Tibial artery (tissue), 4 donors: ENCODE measurements at places on chromosomes 13 and 19.
A peak's percentile ranks its signal among the peaks of the same experiment; 100 is the strongest.

DNA sequence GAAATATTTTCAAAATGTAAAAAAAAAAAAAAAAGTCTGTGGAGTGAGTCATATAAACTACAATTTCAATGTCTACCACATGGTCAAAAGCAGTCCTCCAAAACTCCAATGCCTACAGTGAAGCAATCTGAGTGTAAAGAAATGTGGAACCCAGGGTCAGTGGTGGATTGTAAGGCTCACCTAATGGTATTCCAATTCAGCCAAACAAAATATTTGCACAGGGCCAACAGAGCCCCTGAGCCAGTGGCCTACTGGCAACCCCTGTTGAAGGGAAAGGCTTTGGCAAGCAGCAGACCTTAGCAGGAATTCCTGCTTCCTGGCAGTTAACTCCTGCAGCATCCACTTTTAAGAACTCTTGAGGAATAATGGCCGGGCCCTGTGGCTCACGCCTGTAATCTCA is 3.4 kb downstream of the DNMT1 start:
- peak; percentile 72 for DNase-seq

DNA sequence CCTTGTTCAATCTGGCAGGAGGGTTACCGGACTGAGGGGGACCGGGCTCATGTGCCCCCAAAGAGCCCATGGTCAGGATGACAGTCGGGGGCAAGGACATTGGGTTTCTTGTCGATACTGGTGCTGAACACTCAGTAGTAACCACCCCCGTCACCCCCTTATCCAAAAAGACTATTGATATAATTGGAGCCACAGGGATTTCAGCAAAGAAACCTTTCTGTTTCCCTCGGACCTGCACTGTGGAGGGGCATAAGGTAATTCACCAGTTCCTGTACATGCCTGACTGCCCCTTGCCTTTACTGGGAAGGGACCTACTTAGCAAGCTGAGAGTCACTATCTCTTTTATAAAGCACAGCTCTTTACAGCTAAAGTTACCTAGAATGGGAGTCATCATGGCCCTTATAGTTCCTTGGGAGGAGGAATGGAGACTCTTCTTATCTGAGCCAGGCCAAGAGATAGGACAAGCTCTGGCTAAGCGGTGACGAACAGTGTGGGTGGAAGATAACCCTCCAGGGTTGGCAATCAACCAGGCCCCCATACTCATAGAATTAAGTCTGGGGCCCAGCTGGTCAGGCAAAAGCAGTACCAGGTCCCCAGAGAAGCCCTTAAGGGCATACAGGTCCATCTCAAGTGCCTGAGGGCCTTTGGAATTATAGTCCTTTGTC is 603.7 kb downstream of the UQCRFS1 start:
- no peak for DNase-seq

- no peak for DNase-seq
Observed at GRCh38 chr13:83907196-83907989, 25.1 kb upstream of the SLITRK1 start.

- no peak for DNase-seq
Observed at GRCh38 chr13:97139691-97140090, 82.4 kb upstream of the MBNL2 start.

DNA sequence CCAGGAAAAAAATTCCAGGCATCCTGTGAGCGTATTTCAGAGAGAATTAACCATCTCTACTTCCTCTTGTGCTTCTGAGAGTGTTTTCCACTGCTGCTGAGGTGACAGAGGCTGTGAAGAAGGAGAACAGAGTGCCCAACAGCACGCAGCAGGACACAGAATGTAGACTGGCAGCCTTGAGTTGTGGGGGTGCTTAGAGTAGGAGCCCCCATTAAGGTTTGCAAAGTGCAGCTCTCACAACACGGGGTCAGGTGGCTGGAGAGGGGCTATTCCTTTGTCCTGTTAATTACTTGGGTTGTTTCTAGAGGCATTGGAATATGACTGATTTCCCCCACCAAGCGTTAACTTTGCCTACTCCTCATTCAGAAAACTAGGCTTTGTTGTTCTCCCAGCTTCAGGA is 370.6 kb downstream of the TSHZ3 start:
- DNase-seq = no peak

DNA sequence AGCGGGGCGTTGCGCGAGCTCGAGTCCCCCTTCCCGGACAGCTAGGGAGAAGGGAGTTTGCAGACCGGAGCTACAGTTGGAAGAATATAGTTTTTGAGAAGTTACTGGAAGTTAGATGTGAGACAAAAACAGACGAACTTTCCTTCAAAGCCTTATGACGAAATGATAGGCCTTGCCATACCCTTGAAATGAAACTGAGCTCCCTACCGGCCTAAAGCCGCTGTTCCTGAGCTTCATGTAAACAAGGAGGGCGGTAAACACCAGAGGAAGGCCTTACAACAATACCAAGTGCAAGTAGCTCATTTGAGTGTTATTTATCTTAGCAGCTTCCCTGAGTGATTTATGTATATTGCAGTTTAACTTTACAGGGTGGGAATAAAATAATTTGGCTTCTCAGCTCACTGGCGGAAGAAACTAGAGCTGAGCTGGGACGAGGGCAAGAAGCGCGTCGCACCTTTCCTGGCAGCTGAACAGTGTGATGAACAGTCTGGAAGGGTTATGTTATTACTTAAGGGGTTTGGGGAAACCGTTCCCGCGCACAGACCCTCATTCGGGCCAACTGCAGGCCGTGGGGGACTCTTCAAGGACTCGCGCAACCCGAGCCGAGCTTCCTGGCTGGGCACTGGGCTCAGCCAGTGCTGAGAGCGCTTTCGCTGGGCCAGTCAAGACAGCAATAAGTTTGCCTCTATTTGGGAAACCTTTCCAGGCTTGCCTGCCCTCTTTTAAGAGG is 111.2 kb downstream of the KCNRG start:
- no peak for DNase-seq

GRCh38 chr19:9040131-9040530 is 29.9 kb upstream of the MUC16 start:
- no peak for DNase-seq

GRCh38 chr13:59885076-59885475 is 278.7 kb downstream of the DIAPH3 start:
- DNase-seq = no peak

DNA sequence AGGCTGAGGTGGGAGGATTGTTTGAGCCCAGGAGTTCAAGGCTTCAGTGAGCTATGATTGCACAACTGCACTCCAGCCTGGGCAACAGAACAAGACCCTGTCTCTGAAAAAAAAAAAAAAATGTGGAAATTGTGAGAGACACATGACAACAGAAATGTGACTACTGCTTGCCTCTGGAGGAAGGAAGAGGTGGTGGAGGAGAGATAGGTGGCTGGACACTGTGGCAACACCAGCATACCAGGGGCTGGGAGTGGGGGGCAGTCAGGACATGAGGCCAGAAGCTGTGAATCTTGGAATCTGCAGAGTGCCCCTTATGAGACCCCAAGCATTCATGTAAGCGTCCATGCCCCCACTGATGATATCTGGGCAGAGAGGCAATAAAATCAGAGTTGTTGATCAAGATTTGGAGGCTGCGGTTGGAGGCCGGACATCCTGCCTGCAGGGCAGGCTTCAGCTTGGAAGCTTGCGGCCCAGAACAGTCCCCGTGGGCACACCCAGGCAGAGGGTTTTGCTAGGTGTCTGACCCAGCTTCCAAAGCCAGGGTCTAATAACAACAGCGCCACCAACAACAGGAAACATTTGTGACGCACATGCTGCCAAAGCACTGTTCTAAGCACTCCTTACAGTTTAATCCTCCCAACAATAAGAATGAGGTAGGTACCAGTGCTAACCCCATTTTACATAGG is 16.9 kb downstream of the FAM187B start:
- peak; percentile 41 for DNase-seq

- no peak for DNase-seq
Observed at GRCh38 chr13:107835339-107836018, 379.9 kb downstream of the LIG4 start.

GRCh38 chr13:75146436-75146835 is 335.5 kb downstream of the TBC1D4 start:
- no peak for DNase-seq

- no peak for DNase-seq
Observed at GRCh38 chr19:52398081-52398441, 412 bp downstream of the ZNF528 start.

DNA sequence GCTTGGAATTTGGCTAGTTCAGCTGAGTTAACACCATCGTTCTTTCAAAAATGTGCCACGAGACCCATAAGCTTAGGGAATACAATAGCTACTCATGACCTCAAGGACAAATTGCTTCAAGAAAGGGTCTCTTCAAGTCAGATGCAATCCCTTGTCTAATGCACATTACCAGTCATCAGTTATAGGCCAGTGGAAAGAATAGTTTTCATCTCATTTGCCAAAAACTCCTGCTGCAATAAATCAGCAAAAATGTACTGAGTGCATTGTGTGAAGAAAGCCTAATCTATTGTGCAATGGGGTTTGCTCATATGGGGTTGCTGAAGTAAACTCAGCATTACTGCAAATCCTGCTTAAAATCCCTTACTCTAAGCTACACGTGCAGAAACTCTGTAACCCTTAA is 208.3 kb upstream of the NBEA start:
- DNase-seq = no peak

GRCh38 chr13:110423689-110424302 is 116.7 kb downstream of the COL4A2 start:
- DNase-seq = no peak

DNA sequence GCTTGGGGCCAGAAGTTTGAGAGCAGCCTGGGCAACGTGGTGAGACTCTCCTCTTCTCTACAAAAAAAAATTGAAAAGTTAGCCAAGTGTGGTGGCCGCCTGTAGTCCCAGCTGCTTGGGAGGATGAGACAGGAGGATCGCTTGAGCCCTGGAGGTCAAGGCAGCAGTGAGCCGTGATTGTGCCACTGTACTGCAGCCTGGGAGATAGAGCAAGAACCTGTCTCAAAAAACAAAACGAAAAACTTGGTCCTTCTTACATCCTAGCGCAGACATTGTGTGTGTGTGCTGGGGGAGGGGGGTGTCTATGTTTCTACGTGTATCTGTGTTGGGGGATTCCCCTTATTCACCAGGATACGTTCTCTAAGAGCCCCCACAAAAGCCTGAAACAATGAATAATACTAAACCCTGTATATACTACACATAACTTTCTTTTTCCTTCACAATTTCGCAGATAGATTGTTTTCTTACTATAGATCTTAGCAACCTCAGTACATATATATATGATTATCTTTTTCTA is 7.9 kb downstream of the AXL start:
- no peak for DNase-seq

- no peak for DNase-seq
Observed at GRCh38 chr13:62087124-62087523, 671.5 kb upstream of the PCDH20 start.

DNA sequence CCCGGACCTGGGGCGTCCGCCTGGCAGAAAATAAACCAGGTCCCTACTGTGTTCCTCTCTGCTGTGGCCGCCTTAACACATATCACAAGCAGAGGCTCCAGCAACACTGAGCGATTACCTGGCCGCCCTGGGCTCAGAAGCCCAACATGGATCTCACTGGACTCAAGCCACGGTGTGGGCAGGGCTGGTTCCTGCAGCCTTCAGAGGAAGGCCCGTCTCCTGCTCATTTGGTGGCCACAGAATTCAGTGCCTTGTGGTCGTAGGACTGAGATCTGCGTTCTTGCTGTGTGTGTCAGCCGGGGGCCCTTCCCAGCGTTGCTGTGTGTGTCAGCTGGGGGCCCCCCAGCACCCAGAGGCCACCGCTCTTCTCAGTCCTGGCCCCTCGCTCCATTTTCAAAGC is 30.2 kb downstream of the C2CD4C start:
- no peak for DNase-seq

- DNase-seq = no peak
Observed at GRCh38 chr13:50115695-50116094, 100.5 kb downstream of the KCNRG start.

DNA sequence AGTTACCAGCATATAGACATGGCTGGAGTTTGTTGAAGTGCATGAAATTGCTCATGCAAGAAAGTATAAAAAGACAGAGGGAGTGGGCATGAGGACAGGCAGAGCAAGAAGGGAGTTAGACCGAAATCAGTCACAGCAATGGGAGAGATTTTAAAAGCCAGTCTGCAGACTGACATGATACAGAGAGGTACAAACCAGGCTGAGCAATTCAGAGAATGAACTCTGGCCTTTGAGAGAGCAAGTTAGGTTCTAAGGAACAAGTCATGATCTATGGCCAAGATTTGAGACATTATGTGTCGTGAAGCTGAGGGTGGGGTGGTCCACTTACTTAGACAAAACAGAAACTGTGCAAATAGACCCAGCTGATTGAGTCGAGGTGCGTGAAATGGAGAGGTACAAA is 93.4 kb upstream of the TSC22D1 start:
- no peak for DNase-seq

DNA sequence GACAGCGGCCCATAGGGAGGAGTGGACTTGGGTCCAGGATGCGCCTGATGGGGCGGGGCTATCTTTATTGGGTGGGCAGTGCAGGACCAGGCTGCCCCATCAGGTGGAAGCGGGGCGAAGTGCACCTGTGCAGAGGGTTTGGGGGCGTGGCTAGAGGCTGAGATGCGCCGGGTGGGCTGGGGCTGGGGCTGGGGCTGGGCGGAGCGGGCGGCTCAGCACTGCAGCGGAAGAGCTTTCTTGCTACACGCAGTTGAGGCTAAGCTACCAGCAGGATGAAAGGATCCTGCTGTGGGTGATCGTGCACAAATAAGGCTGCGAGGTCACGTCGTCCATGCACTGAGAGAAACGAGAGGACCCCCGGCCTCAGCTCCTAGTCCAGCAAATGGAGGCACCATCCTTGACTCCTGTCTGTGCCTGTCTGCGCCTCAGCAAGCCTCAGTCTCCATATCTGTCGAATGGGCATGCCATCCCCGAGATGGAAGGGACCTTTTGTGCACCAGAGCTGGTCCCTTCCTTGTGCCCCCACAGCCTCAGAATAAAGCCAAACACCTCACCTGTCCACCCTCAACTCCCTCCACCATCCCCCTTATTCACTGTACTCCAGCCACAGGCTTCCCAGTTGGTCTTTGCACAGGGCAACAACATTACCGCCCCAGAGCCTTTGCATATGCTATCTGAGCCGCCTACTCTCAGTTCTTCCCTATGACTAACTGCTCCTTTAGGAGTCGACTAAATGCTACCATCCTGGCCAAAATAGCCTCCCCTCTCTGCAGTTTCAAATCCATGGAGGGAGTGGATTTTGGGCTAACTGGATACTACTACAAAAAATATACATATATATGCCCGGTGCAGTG is 21.0 kb upstream of the HOMER3 start:
- DNase-seq = no peak

GRCh38 chr13:46607768-46608564 is 55.0 kb downstream of the LRCH1 start:
- DNase-seq = no peak

GRCh38 chr13:35860661-35861060 is 270.5 kb downstream of the DCLK1 start:
- DNase-seq = no peak

- peak; percentile 86 for DNase-seq
Observed at GRCh38 chr19:14073261-14073924, 807 bp downstream of the MISP3 start.

GRCh38 chr13:95438297-95438696 is 114.2 kb upstream of the CLDN10 start:
- no peak for DNase-seq

GRCh38 chr13:50762969-50763567 is 80.4 kb downstream of the DLEU7 start:
- no peak for DNase-seq
